Activated T-cell treated with anti-CD3 and anti-CD28 coated beads for 1 hour (primary cell): ENCODE measurements at places on chromosomes 7 and 10.

DNA sequence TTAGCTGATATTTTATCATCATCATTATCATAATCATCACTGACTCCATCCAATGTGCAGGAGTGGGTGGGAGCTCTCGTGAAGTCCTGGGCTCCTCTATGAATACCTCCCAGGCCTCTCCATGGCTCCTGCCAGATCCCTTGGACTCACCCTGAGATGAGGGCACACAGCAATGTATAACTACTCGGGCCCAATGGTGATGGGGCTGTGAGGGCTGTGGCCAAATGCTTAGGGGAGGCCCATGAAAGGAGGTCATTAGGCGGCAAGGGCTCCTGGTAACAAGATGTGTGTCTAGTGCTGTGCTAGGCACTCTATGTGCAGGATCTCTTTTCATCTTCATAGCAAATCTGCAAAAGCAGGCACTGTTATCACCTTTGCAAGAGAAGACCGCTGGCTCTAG lies 270.9 kb downstream of the GLRX3 start:
- no peak for DNase-seq

DNA sequence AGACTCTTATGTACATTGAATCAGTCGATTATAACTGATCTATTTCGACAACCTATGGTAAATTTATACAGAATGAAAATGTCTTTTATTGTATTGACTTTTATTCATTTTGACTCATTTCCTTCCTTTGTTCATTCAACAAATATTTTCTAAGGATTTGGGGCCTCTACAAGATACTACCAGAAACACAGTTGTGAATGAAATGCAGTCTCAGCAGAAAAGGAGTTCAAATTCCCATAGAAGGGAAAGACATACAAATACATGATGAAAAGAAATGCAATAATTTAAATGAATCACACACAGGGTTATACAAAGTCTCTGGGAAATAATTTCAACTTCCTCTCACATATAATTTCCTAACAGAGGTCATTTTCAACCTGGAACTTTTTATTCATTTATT lies 134.0 kb upstream of the SEMA3A start:
- no peak for DNase-seq

DNA sequence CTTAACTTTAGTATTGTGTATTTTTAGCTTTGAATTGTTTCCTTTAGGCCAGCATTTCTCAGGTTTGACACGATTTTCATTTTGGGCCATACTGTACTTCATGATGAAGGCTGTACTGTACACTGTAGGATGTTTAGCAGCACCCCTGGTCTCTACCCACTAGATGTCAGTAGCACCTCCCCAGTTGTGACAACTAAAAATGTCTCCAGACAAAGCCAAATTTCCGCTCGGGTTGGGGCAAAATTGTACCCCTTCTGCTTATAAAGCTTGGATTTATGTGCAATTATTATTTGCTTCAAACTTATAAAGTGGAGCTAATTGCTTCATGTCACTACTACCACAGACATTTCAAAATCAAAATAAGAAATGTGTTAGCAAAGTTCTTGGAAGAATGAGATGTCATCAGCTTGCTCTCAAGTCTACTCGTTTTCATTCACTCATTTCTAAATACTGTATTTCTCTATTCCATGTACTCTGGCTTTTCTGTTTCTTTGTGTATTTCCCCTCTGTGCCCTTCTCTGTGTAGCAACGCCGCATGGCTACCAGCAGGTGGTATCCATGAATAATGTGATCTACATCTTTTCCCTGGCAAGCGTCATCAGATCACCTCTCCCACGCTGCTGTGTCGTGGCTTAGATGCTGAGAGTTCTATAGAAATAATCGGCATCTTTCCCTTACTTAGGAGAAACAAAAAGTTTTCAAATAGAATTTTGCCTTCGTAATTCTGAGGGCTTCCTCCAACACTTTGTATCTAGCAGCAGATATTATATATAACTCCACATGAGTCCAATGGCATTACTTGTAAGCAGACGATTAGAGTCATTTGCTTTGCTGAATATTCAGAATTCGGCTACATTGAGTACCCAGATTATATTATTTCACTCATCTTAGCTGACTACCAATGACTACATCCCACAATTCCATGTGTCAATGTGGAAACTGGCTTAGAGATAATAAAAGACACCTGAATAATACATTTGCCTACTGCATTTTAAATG lies 47.8 kb upstream of the CALCR start:
- DNase-seq = no peak

GRCh38 chr7:2663121-2663886 lies 24.7 kb upstream of the AMZ1 start:
- no peak for DNase-seq

DNA sequence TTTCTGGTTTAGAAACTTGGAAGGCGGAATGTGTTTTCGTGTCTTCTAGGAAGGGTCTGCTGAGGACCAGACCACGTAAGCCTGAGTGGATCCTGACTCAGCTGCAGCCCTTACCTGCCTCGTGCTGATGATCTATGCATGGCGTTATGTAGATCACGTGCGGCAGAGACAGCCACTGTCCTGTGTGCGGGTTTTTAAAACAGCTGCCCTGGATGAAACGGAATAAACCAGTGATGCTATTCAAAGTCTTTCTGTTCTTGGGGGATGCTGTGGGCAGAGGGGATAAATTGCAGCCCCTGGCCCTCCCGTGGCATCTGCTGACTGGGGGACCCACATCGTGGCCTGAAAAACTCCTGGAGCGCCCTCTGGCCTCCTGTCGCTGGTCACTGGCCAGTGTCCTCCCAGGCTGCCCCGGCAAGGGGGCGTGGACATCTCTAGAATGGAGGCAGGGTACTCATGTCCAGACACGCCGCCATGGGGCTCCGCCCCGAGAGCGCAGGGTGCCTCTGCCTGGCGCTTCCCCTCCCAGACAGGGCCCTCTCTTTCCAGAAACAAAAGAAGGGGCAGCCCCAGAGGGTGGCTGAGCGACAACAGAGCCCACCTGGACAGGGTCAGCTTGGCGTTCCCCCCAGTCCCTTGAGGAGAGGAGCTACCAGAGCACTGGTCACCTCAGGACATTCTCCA lies 13.2 kb downstream of the ALKBH4 start:
- no peak for DNase-seq

DNA sequence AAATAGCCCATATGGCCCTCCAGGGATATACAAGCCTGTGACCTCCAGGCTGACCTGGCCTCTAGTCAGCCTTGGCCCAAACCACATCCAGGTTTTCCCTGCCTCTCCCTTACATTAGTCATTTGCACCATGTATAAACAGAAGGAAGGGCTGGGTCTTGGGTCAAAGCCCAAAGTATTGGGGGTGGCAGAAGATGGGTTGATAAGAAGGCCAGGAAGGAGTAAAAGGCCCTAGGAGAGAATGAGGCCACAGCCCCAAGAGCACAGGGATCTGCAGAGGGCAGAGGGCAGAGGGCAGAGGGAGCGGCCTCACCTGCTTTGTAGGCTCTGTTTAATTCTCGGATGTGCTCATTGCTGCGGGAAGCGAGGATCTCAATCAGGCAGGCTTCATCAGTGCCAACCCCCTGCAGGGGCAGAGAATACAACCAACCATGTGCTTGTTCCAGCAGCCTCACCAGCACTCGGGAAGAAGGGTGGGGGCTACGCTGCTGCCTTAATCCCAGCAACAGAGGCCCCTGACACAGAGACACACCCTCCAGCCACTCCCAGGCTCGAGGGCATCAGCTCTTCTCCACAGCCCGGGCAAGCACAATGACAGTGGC lies 31.3 kb downstream of the PLAC9 start:
- DNase-seq = no peak

DNA sequence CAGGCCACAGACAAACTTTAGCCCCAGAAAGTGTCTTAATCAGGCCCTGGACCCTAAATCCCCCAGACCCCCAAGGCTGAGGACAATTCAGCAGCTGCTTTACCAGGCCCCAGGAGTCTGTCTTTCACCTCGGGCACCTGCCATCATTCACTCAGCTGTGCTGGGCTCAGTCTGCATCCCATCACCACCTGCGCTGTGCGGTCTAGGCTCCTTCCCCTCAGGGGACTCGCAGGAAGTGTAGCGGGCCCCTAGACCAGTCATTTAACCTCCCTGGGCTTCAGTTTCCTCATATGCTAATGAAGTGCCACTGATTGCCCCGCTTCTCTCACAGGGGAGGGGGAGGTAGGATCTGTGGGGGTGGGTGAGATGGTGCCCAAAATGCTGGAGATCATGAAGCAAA lies 76.4 kb upstream of the ZMIZ1 start:
- DNase-seq = no peak

DNA sequence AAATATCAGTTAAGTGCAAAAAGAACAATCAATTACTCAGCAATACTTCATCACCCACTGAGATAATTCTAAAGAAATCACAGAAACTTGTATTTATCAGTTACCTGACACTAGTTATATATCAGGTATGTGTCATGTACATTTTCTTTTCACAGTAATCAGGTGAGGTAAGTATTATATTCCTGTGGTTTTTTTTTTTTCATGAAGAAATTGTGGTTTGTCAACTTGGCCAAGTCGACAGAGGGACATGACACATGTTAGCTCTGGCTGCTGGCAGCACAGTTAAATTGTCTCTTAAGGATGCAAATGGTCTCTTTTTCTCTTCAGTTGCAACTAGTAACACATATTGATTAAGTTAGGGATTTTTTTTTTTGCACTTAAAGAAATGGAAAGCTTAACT lies 13.7 kb upstream of the GPR141 start:
- no peak for DNase-seq

- no peak for DNase-seq
Measured at GRCh38 chr7:17855202-17855601, 85.1 kb downstream of the SNX13 start.

GRCh38 chr7:35700865-35701264 lies 5.9 kb upstream of the HERPUD2 start:
- no peak for DNase-seq

GRCh38 chr10:97759158-97759887 lies 12.5 kb downstream of the SFRP5 start:
- peak; percentile 36 for DNase-seq

DNA sequence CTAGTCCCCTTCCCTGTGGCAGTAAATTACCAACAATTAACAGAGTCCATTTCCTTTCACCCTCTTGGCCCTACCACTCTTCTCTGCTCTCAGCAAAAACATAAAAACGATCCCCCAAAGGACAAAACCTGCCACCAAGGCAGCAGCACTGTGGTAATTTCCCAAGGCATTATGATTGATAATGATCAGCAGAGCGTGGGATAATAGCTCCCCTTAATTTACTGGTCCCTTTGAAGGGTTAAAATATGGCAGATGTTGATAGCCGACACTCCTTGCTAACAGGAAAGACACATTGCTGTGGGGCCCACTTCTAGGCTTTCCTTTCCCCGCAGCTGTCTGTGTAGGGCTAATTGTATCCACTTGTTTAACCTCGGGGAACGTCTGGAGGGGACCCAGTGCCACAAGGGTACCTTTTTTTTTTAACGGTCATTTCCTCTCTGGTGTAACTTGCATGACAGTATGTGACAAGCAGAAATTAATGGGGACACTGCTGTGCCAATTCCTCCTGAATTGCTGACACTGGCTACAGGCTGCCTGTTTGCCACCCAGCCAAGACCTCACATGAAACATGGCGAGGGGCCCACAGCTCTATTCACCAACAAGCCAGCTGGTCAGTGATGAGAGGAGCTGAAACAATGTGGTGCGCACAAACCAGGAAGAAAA lies 81.3 kb downstream of the CDK6 start:
- DNase-seq = no peak
